ENCODE measurements at places on chromosomes 1 and 21.

DNA sequence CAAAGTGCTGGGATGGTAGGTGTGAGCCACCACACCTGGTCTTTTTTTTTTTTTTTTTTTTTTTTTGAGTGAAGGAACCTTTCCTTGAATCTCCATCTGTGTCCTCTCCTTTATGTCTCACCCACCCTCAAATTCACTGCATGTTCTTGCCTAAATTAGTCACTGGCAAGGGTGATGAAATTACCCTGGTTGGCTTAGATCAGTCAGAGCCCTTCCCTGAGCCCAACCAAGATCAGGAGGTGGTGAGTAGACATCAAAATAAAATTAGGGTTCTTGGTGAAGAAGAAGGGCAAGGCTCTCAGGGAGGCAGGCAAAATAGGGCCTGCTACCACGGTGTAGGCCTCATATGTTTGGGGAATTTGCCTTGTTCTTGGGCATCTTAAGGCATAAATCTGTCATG lies 5.3 kb upstream of the TNN start:
- no peak for DNase-seq

GRCh38 chr1:23868557-23869016 lies 497 bp upstream of the FUCA1 start:
- DNase-seq, result no peak

- DNase-seq, result no peak
Measured at GRCh38 chr1:22626237-22627157, 9.9 kb upstream of the C1QA start.

DNA sequence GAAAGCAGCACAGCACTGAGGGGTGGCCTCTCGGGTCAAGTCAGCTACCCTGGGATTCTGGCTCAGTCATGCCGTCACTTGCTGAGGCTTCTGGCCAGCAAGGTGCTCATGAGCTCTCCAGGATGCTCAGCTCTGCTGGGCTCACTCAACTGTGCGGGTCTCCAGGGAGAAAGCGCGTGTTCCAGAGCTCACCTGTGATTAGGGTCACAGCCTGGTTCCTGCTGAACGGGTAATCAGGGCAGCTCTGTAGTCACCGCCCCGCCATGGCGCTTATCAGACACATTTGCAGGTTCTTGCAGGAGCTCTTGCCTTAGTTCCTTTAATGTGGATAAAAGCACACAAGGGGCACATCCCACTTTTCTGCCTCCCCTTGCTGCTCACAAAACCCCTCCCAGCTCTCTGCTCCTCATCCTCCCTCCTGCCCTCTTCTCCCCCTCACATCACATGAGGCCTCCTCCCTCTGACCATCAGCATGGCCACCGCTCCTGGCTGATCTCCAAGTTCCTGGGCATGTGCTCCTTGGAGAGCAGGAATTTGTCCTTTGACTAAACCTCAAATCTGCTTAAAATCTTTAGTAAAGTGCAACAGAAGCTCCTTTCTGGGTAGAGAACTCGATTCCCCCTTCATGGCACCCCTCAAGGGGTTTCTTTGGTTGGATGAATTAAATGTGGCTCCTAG lies 2.0 kb downstream of the PCP4 start:
- DNase-seq, result no peak

- DNase-seq, result no peak
Measured at GRCh38 chr1:28921286-28921869, 7.0 kb downstream of the EPB41 start.

DNA sequence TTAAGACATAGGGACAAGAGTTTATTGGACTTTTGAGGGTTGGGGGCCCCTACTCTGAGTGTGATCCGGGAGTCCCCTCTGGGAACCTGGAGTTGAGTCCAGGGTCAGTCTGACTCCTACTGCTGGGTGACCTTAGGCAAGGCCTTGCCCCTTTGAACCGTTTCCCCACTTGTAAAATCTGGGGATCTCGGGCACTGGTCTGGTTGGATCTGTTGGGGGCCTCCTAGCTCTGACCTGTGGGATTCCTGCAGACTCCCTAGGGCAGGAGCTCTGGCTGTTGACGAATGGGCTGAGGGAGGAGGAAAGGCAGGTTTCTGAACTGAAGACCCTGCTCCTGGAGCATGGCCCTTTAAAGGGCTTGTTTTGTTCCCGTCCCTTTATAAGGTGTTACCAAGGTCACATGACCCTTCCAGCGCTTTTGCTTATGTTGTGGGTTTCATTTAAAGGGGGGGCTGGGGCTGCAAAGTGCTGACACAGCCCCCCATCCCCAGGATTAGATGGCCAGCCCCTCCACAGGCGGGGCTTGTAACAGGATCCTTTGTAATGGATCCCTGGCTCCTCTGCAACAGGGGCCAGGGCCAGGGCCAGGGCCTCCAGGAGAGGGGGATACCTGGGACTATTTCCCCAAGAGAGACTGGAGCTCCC lies 50.7 kb downstream of the YARS1 start:
- no peak for DNase-seq

DNA sequence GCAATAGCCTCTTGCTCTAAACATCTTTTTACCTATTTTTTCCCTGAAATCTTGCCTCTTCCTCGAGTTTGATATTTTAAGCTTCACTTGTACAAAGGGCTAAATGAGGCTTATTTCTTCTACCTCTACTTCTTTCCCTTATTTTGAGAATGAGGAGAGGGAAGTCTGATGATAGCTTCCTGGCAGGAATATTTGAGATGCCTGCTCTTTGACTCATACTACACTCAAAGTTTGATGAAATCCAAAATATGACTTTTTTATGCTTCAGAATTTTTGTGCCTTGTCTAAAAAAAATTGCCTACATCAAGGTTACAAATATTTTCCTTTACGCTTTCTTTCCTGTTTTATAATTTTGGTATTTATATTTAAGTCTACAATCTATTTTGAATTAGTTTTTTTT lies 624.4 kb upstream of the PLXNA2 start:
- DNase-seq, result no peak

DNA sequence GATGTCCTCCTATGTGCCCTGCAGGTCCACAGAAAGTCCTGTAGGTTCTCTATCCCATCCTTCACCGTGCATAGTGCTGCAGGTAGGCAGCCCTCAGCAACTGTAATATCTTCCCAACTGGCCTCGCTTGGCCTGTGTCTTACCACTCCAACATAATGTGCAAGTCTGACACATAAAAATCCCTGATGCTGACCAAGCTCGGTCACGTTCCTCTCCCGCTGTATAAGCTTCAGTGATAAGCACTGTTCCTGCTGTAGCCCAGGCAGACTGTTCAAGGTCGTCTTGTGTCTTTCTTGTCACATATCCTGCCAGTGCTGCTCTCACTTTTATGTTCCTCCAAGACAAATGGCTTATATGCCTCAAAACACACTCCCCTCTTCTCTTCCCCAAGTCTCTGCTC lies 19.4 kb upstream of the KCNE1 start:
- no peak for DNase-seq

DNA sequence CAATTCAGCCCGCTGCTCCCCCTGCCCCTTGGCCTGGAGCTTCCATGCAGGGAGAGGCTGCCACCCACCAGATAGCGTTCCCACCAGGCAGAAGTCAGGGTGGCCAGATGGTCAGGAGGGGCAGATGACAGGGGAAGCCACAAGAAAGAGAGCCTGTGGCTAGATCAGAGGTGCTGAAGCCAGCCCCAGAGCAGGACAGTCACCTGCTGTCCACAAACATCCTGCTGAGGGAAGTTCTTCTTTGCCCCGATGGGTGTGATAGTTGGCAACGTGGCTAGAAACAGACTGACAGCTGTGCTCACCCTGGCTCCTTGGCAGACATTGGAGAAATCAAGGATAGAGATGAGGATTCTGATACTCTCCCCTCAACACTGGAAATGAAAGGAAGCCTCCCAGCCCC lies 27.2 kb upstream of the SRP9 start:
- DNase-seq, result no peak

GRCh38 chr1:8506456-8506855 lies 188.5 kb downstream of the SLC45A1 start:
- DNase-seq, result peak; percentile 12

GRCh38 chr1:78211483-78212092 lies 165.8 kb downstream of the GIPC2 start:
- no peak for DNase-seq

DNA sequence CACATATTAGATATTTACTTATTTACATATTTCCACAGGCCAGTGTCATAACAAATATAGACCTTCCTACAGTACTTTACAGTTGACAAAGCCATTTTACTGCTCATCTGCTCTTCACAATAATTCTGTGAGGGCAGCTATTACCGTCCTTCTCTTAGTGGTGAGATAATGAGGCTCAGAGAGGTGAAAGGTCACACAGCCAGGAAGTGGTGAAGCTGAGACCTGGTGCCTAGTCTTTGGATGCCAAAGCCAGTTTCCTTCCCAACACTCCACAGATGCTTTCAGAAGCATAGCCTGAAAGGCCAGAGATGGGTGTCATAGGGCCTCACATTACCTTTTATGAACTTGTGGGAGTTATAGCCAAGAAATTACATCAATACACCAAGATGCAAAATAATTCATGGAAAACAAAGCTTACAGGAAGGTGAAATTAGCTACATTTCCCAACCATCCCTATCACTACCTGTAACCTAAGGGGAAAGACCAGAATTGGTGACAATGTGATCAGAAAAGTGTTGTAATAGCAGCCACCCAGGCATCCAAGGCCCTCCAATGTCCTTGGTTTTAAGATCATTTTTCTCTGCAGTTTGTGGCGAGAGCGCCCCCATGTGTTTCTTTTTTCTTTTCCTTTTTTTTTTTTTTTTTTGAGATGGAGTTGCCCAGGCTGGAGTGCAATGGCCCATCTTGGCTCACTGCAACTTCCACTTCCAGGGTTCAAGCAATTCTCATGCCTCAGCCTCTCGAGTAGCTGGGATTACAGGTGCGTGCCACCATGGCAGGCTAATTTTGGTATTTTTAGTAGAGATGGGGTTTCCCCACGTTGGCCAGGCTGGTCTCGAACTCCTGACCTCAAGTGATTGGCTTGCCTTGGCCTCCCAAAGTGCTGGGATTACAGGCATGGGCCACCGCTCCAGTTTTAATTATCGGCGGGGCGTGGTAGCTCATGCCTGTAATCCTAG lies 26.5 kb upstream of the RPL11 start:
- peak; percentile 27 for DNase-seq

DNA sequence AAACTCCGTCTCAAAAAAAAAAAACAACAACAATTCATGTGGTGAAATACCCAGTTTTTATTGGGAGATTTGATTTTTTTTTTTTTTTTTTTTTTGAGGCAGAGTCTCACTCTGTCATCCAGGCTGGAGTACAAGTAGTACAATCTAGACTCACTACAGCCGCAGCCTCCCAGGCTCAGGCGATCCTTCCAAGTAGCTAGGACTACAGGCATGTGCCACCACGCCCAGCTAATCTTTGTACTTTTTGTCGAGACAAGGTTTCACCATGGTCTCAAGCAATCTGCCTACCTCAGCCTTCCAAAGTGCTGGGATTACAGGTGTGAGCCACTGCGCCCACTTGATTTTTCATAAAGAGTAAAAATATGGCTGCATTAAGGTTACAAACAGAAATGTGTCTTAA lies 15.4 kb downstream of the FAM76A start:
- no peak for DNase-seq

DNA sequence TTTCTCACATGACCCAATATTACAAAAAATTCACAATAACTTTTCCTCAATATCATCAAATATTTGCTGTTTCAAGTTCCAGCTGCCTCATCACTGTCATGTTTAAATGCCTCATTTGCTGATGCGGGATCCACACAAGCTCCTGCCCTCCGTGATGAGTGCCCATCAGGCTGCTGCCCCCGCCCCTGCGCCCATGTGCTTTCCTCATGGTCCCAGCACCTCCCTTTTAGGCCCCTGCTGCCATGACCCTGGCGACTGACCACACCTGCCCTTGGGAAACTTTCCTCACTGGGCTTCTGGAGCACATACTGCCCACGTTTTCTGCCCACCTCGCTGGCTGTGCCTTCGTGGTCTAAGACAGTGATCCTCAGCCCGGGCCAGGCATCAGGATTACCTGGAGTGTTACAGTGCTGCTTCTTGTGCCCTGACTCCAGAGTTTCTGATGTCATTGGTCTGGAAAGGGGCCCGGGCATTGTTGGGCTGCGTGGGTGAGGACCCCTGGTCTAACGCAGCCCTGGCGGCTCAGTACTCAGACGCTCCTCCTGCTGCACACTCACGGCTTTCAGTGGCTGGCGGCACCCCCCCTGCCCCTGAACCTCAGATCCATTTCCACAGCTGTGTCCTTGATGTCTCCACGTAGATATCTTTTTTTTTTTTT lies 20.5 kb downstream of the PLEKHM2 start:
- no peak for DNase-seq

GRCh38 chr21:43193651-43194302 lies 25.0 kb downstream of the CRYAA start:
- peak; percentile 45 for DNase-seq

GRCh38 chr1:168589167-168589566 lies 12.8 kb downstream of the XCL1 start:
- DNase-seq, result no peak

- DNase-seq, result peak; percentile 15
Measured at GRCh38 chr1:54376430-54377039, 29.7 kb downstream of the SSBP3 start.

- no peak for DNase-seq
Measured at GRCh38 chr1:47617381-47618221, 179.8 kb downstream of the FOXD2 start.

- DNase-seq, result no peak
Measured at GRCh38 chr1:112877750-112878149, 78.2 kb downstream of the SLC16A1 start.

DNA sequence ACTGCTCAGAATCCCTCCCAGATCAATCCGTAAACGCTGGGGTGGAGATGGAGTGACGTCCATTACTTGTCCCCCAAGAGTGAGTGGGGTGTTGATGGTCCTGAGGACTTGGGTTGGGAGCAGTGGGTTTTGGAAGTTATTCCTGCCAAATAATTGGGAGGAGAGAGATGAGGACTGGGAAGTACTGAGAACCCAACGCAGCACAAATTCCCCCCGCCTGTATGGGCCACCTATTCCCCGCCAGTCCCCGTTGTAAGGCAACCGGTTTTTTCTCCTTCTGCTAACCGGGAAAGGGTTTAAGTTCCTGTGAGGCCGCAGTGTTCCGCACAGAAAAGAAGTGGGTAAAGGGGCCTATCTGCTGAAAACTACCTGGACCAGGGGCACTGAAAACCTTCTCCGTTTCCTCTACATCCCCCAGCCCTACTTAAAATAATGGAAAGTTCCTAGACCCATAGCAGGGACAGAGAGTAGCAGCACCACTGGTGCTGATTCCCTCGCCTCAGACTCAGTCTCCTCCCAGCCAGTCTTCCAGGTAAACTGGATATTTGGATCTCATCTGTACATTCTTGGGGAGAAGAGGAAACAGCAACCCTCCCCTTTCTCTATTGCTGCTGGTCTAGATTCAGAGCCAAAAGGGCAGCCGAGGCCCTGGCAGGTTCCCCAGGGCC lies 738 bp downstream of the LURAP1 start:
- DNase-seq, result no peak

DNA sequence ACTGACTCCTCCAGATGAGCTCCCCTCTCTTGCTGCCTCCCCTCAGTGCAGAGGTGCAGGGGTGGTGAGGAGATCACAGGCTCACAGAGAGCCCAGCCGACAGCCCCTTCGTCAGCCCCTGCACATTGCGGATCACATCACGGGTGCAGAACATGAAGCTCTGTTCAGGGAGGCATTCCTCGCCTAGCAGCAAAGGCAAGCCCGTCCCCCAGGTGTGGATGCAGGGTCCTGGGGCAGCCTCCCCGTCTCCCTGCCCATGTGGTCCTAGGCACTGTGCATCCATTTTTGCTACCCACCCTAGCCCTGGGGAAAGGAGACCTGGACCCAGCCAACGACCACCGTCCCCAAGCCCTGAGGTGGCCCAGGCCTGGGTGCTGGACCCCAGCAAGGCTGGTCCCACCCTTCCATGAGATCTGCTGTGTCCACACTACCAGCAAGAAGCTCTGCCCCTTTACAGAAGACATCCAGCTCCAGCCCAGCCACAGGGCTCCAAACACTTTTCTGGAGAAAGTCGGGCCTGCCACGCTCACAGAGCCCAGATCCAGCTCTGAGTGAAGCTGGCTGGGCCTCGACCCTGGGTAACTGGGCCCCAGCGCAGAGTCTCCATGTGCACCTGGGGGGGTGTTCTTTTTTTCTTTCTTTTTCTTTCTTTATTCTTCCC lies 248.7 kb downstream of the NPHP4 start:
- no peak for DNase-seq

Measured in inflammatory macrophage treated with lipopolysaccharide for 4 hours (primary cell).